Stimulated activated CD4-positive, alpha-beta T cell treated with anti-CD3 and anti-CD28 coated beads, Interleukin-12 subunit alpha, Interleukin-12 subunit beta, amount 100 ng/mL, for 24 hours (primary cell): ENCODE measurements at places on chromosomes 5 and 9.
A peak's percentile ranks its signal among the peaks of the same experiment; 100 is the strongest.

DNA sequence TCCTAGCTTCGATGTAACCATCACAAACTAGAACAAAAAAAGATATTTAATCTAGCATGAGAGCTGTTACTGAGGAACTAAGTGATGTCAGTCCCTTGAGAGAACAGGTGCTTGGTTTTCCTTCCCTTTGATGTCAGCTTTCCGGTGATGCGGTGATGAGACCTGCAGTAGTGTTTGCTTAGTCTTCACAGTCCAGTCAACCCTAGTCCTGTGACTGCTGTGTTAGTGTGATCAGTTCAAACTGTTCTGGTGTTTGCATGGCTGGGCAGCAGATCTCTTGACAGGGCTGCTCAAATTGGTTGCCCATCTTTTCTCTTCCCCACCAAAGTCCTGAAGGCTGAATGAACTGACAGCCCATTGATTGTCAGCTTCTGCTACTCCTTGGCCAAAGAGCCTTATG is 608.6 kb upstream of the DAB2 start:
- DNase-seq, result no peak

DNA sequence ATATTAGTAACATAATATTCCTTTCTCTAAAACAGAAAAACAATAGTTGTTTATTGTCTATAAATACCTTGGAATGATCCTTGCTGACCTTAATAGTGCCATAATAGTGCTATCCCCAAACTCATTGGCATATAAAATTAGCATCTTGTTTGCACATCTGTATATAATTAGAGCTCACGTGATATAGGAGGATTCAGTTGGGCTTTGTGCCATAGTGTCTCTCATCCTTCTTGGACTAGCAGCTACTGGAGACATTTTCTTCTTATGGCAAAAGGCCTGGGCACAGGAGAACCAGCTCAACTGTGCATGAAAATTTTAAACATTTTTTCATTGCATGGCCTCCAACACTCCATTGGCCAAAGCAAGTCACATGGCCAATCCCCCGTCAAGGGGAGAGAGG is 342.5 kb downstream of the SPATA31D1 start:
- no peak for DNase-seq

DNA sequence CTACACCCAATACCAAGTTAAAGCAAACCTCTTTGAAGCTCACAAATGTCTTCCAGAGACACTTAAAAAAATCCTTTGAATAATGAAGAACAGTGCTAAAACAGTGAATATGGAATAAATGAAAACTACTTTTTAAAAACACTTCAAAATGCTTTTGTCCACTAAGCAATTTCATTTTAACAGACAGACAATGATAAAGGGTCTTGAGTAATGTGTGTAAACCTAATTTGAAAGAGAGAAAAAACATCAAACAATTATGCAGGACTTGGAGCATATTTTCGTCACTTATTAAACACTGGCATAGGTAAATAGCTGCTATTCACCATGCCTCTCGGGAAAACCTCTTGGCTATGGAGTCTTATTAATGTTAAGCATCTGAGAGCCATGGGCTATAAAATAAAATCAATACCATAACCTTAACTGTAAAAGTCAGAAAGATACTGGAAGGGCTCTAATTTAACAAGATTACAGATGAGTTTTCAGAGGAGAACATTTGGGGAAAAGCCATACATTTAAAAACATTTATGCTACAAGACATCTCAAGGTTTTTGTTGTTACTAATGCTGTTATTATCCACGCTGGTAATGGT is 177.8 kb downstream of the NFIB start:
- DNase-seq, result no peak

DNA sequence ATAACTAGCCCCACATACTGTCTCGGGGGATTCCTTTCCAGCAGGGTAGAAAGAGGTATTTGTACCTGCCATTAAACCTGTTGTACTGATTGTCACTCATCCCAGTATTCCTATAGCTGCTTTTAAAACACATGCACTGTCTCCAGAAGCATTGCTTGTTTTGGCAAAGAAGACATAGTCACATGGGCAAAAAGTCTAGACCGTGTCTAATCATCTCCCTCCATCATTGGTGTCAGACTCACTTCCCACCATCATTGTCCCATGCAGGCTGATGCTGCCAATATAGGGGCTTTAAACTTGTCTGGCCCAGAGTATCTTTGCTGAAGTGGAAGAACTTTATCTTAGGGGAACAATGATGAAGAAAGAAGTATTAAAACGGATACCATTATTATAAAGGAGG is 12.6 kb downstream of the DNAJC21 start:
- DNase-seq, result no peak

DNA sequence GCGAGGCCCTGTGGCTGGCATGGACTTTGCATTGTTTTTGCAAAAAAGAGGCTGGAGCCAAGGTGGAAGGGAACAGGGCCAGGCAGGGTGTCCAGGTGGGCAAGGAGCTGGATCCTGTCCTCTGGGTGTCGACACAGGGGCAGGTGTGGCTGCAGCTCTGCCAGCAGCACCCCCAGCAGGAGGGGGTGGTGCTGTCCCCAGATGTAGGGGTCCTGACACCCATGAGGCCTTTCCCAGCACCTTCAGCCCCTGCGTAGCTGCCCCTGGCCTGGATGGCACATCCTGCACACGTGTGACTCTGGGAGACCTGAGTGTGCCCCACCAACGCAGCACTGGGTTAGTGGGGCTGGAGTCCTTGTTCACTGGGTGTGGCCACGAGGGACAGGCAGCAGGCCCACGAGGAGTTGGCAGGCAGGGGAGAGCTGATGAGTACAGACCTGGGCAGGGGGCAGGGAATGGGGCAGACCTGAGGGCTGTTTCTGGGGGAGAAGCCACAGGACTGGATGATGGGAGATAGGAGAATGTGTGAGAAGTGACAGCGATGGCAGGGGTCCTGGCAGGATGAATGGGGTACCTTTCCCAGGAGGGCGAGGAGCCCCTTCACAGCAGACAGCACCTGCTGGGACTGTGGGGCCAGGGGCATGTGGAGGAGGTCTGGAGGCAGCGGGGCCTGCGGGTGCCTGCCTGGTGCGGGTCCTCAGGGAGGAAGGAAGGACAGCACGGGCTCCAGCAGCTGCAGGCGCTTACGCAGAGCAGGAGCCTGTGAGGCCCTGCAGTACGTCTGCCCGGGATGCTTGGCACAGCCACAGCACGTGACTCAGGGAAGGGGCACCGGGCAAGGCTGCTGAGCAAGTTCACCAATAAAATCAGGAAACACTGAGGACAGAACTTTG is 3.6 kb upstream of the RASGEF1C start:
- DNase-seq, result no peak

DNA sequence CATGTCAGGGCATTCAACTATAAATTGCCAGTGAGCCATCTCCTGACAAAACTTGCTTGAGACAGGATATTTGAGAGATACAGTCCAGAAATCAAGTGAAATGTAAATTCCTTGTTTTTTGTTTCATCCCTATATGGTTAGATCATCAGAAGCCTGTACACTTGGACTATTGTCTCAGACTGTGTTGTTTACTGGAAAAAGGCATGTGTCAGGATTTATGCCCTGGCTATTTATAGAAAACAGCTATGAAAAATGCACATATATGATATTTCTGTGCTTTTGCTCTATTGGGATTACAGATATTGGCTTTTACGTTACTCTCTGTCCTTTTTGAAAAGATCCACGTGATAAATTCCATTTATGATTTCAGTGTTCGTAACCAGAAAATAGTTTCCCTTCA is 44.2 kb downstream of the IL31RA start:
- DNase-seq, result no peak

- no peak for DNase-seq
These were observed 95.6 kb downstream of the MLLT3 start for GRCh38 chr9:20526500-20527319.

GRCh38 chr9:136644593-136645351 is 17.9 kb upstream of the EGFL7 start:
- DNase-seq, result peak; percentile 47

GRCh38 chr5:159163701-159164046 is 45.7 kb downstream of the RNF145 start:
- DNase-seq, result no peak

DNA sequence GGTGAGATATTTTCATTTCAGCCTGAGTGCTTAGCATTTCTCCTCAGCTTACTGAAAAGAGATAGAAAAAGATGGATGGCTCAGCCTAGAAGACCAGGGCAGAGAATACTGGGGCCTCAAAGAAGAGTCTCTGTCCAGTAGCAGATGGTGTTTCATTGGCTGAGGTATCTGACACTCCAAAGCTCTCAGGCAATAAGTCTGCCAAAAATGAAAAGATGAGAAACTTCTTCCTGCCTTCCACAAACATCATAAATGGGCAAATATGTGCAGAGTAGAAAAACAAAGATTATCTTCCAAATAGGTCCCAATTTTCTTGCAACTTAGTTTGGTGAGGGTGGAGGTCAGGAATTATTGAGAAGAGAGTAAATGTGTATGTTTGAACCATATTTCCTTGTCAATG is 87.4 kb upstream of the ICE1 start:
- DNase-seq, result no peak
